Epithelial cell of alveolus of lung (primary cell): ENCODE measurements at places on chromosomes 1 and 21. TPM values are rescaled to one million over a fixed set of nuclear protein-coding genes. Genes with fewer than 3 reads are reported as not detected.

The CNR2 gene
- not detected in 2 replicates for total RNA-seq

The ADORA3 gene
- total RNA-seq = not detected in 2 replicates

The LEMD1 gene
- total RNA-seq = not detected in 2 replicates

The LAMB3 gene
- 4.8 and 35.4 TPM in 2 replicates for total RNA-seq

The AGT gene
- total RNA-seq = 0.91 and 1.5 TPM in 2 replicates

The GUCA2B gene
- not detected in 2 replicates for total RNA-seq

The SPRR1A gene
- not detected in 2 replicates for total RNA-seq

The C1orf21 gene
- total RNA-seq = 12.2 and 21.4 TPM in 2 replicates

The LRRC71 gene
- total RNA-seq = not detected in 2 replicates

The PLD5 gene
- 0.24 and 0.52 TPM in 2 replicates for total RNA-seq

The OR10Z1 gene
- not detected in 2 replicates for total RNA-seq

The C1orf35 gene
- total RNA-seq = 7.6 and 13.6 TPM in 2 replicates

The PLCH2 gene
- total RNA-seq = not detected in 2 replicates

The OR2M4 gene
- not detected in 2 replicates for total RNA-seq
